ENCODE measurements at places on chromosomes 5 and 9. TPM values are rescaled to one million over a fixed set of nuclear protein-coding genes. Genes with fewer than 3 reads are reported as not detected.

Gene PLPP7
- total RNA-seq: 78.8 TPM

Gene ZNF454
- 3.4 TPM for total RNA-seq

Gene LAMC3
- 0.25 TPM for total RNA-seq

Gene NFIL3
- 20.1 TPM for total RNA-seq

Gene CCDC183
- total RNA-seq: 1.8 TPM

Gene PCDHA1
- total RNA-seq: not detected

Gene BNC2
- 4.7 TPM for total RNA-seq

Gene MYOT
- 10.8 TPM for total RNA-seq

Gene DBH
- total RNA-seq: not detected

Gene DAPK1
- 3.2 TPM for total RNA-seq

Gene CCNO
- not detected for total RNA-seq

Gene SLC25A48
- total RNA-seq: not detected

Gene SLC1A3
- total RNA-seq: 70.8 TPM

Gene LCN2
- total RNA-seq: not detected

Gene CORO2A
- 0.13 TPM for total RNA-seq

Gene SYK
- 2.4 TPM for total RNA-seq

Gene POLK
- total RNA-seq: 19.7 TPM

Gene FRMPD1
- total RNA-seq: 0.59 TPM

All from heart left ventricle (tissue), 16 donors.